ENCODE measurements at places on chromosomes 16 and 17.

DNA sequence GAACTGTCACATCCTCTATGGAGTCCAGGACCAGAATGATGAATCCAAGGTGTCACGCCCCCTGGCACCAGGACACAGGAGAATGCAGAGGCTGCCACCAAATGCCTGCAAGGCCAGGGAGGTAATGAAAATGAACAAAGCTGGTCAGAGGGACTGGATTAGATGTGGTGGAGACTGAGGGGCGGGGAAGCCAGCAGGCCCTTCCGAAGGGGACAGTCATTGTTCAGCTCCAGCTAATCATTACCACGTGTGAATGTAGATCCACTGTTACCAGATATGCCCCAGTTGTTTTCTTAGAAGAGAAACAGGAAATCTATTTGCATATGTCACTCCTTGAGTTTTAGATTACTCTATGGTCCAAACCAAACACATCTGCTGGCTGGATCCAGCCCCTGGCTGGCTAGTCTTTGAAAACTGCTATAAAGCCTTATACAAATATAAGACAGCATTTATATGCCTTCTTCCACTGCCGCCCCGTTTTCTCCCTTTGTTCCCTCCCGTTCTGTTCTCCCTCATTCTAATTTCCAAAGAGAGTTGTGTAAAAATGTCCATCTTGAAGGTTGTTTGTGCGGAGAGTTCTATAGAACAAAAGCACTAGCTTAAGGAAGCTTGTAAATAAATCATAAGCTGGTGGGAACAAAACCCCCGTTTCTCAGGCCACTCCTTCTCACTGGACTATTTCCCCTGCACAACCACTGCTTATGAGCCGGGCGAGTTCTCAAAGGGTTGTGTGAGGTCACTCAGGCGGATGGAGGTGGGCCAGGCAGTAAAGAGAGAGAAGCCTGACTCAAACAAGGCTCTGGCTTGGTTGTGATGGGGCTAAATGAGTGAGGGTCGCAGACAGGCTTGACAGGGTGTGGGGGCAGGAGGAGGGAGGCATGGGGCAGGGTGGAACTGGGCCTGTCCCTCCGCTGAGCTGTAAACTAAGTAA is 14.2 kb downstream of the CRYM start:
- no peak for DNase-seq

- DNase-seq = no peak
These were observed 80.6 kb downstream of the CA4 start for GRCh38 chr17:60230358-60230757.

DNA sequence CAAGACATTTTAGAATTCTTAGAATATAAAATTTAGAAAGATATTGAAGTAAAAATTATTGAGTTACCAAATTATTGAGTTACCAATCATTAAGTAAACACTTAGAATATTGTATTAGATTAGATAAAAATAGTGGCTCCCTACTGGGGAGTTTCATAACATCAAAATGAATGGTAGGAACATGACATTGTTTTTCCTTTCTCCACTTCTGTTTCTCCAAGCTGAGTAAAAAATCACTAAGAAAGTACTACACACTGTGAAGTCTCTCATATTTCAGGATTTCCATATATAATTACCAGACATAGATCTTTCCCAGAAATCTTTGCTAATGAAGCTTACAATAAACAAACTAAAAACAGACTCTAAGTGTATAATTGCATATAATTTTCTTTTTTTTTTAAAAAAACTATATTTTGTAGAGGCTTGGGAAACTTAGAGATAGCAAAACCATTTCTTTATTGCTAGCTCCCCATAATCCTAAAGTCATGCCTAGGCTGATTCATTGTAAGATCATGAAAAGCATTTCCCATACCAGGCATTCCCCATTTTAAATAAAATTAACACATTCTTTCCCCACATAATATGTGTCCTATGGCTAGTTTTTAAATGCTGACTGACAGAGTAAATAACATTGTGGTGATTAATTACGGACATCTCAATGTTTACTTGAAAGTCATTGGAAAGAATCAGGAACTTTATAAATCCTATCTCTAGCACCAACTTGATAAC is 1408.7 kb upstream of the GOT2 start:
- no peak for DNase-seq

GRCh38 chr17:20280851-20281250 is 186.5 kb downstream of the LGALS9B start:
- DNase-seq = no peak

- peak; percentile 93 for DNase-seq
These were observed 3.2 kb upstream of the DBNDD1 start for GRCh38 chr16:90022209-90023077.

DNA sequence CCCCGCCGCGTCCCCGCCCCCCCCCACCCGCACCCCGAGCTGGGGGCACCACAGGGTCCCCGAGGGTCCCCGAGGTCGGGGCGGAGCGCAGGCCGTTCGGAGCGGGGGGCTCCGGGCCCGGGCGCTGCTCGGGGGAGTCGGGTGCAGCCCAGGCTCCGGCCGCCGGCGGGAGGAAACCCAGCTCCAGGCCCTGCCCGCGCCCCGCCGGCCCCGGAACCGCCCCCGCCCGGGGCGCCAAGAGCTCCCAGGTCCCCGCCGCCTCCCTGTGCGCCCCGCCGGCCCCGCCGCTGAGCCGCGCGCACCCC is 33.2 kb upstream of the RPH3AL start:
- DNase-seq = no peak

- no peak for DNase-seq
These were observed 43.2 kb downstream of the AXIN2 start for GRCh38 chr17:65518256-65518655.

DNA sequence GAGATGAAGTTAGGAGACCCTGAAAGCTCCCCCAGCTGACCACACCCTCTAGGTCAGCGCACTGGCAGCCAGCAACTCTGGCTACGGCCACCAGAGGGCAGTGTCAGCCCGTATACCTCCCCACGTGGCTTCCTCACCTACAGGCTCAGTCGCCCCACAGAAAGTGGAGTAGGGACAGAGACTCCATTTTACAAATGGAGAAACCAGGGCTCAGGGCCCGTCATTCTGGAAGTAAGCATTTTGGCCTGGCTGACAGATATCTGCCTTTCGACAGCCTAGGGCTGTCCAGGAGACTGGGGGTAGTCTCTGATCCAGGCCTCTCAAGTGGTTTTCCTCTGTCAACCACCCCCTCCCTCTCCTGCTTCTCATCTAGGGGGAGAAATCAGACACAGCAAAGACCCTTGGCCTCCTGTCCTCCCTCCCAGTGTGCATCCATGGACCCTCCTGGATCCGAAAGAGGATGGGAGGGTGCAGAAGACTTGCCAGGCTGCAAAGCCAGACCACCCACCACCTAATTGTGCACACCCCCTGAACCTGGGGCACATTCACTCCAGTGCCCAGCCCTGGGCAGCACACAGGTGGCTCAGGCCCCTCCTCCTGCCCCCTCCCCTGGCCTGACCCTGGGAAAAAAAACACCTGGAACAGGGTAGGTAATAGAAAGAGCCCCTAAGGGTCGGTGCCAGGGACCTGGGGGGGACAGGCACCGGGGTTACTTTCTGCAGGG is 3.8 kb upstream of the HAP1 start:
- DNase-seq = peak; percentile 77

DNA sequence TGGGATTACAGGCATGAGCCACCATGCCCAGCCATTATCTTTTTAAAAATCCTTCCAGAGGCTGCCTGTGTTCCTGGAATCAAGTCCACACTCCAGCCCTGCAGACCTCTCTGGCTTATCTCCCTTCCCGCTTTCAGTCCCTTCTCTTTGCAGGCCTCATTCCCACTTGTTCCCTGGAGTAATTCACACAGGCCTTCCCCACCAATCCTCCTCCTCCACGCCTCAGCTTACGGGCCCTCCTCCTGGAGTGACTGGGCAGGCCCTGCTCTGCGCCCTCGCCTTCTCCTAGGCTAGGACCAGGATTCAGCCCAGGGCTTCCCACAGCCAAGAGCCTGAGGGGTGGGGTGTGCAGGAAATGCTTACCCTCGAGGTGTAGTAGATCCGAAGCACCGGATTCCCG is 2.8 kb downstream of the CDIPT start:
- DNase-seq = no peak

DNA sequence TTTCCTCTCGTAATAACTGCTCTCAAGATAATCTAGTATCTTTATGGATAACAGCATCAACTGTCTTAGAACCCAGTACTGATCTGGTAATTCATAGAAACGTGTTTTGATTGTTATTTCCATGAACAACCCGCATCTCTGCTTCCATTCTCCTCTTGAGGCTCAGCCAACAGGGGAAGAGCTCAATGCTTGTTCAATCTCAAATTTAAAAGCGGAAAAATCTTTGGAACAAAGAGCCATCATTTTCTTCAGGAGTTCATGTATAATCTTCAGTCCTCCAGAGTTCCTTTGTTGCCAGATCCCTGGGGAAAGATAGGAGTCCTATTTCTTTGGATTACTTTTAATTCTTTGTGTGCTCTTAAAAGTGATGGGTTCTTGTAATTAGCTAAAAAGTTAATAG is 319.9 kb downstream of the GRIN2A start:
- DNase-seq = no peak

DNA sequence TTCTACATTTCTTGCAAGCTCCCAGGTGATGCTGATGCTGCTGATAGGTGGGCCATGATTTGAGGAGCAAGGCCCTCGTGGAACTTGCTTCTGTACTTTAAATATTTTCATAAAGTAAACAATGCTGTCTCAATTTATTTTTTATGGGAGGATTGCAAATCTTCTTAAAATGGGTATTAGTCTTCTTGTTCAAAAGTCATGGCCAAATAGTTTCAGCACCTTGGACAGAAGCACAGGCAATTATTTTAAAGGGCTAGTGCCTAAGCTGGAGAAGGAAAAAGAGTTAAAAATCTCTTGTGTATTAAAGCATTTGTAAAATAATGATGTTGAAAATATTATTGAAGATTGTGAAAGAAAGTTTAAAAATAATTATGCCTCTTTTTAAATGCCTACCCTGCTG is 50.5 kb downstream of the GPR139 start:
- DNase-seq = no peak

DNA sequence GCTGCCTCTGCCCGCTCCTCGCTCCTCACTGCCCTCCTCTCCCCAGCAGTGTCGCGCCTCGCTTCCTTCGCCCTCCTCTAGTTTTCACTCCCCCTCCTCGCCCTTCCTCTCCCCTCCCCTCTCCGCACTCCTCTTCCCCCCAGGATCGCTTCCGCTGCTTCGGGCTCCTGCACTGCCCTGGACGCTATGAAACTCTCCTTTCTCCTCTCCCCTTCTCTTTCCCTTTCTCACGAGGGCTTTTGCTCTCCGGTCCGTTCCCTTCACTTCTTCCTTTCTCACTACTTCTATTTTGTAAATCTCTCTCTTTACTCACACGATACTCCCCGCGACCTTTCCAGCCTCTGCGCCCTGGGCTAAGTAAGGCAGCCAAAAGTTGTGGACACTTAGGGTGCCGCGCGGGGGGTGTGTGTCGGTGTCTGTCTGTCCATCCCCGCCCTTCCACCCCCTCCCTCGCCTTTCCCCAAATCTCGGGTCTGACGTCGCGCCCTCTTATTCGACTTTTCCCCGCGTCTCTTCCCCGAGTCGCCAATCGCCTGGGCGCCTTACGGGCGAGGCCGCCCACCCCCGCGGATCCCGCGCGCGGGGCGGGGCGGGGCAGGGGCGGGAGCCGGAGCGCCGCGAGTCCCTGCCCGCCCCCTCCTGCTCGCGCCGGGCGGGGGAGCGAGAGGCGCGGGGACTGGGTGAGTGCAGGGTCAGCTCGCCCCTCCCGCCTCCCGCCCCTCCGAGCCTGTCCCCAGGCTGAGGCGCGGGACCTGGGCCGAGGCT is at the start of gene IRX3:
TSS of gene IRX3 (minus strand) at position 422 of the 765 bp plus-strand sequence. CDS start 737 bp downstream, outside the sequence.
- DNase-seq = peak; percentile 86

- DNase-seq = no peak
These were observed 37.5 kb upstream of the WSB1 start for GRCh38 chr17:27256225-27257030.

GRCh38 chr16:23768581-23768980 is 13.8 kb downstream of the CHP2 start:
- DNase-seq = no peak

DNA sequence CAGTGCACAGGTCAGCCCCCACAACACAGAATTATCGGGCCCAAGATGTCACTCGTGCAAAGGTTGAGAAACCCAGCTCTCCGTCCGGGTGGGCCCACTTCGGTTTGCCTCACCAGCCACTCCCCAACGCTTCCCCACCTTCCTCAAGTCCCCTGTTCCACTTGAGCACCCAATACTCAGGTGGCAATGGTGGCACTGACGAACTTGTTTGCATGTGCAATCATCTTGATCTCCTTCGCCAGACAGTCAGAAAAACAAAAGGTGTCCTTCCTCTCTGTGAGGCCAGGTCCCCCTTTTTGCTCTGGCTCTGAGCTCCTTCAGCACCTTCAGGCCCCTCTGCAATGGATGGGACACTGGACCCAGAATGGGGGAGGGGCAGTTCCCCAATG is 3.7 kb downstream of the GGA2 start:
- DNase-seq = no peak

DNA sequence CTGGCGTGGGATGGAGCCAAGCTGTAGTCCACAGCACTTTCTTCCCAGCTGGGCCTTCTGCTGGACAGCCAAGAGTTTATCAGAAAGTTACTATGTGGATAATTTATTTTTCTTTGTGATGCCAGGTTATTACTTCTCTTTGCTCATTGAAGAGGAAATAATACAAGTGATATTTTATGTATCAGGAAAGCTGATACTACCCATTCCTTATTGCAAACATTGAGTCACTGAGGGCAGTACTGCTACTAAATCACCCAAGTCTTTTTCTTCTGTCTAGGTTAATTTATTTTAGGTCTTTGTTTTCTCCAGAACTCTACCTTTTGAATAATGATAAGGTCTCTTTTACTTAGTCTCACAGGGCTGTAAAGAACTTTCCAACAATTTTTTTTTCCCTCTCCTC is 8.3 kb downstream of the NUP93 start:
- no peak for DNase-seq

DNA sequence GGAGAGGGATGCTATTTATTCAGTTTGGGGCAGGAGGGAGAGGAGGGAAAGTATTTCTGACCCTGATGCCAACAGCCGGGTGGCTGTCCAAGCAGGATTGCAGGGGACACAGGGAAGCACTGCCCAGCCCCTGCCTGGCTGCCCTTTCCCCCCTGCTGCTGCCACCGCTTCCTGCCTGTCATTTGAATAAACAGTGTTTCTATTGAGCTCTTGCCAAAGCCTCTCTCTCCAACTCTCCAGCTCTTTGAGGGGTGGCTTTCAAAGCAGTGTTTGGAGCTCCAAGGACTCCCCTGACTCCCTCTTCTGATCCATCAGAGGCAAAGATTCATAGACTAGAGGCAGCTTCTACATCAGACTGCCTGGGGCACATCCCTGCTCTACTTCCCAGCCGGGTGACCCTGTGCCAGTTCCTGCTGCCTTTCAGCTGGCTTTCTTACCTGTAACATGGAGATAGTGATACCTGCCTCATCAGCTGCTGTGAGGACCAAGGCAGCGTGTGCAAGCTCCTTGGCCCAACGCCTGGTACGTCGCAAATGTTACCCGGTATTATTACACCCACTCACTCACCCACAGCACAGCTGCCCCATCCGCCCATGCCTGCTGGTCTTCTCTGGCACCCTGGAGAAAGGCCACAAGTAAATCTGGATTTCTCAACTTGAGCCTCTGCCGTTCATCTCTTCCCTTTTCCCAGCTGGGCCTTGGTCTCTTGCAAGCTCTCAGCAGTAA is 9.5 kb downstream of the PROCA1 start:
- DNase-seq = peak; percentile 86

GRCh38 chr17:48406936-48407567 is 23.0 kb downstream of the SKAP1 start:
- DNase-seq = no peak
